ENCODE measurements at places on chromosomes 2 and 18.

GRCh38 chr2:207482630-207483029, 47.1 kb upstream of the CREB1 start:
- peak; percentile 40 for DNase-seq

- DNase-seq = no peak
Observed at GRCh38 chr2:164954954-164955701, at the start of gene SLC38A11. Gene SLC38A11 (minus strand): TSS chr2:164955525. CDS start chr2:164955247, 278 bp downstream.

DNA sequence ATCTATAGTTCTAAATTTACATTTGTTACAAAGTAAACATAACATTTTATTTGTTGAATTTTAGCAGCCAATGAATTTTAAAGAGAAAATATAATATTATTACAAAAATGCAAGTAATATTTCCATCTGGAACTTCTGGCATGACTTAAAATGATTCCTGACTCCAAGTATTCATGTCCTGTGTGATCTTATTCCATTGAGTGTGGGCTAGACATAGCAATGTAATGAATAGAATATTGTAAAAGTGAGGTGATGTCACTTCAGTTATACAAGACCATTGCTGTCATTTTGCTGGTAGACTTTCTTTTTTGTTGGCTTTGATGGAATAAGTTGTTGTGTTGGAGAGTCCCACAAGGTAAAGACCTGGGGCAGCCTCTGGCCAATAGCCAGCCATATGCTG, 912.2 kb upstream of the PIK3C3 start:
- DNase-seq = no peak

- peak; percentile 0 for DNase-seq
Observed at GRCh38 chr18:47628240-47628781, 302.1 kb downstream of the SMAD2 start.
